ENCODE measurements at places on chromosomes 5 and 9.

DNA sequence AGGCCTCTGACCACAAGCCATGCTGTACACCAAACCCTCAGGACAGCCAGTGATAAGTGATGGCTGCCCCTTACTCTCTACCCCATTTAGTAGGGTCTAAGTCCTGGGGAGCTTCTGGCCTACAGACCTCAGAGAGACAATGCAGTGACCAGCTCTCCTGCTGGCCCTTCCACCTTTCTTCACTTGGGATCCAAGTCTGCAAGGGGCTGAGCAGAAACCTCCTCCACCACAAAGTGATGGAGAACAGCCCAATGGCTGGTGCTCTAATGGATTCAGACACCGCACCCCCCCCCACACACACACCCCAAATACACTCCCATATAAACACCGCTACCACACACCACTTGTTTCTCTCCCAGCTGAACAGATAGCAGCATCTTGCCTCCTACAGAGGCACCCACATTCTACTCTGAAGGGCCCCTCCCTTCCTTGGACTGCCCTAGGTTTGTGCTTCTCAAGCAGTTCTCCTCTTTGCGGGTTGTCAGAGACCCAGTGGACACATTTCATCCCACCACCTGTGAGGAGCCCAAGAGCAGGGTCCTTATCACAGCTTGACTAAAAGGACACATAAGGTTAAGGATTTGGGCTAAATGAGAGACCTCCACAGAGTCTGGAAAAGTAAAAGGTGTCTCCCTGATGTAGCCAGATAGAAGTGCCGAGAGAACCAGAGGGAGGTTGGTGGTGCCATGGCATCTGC, 1.3 kb upstream of the PDLIM4 start:
- DNase-seq, result no peak

GRCh38 chr9:135929656-135930445, 22.5 kb upstream of the CAMSAP1 start:
- no peak for DNase-seq

DNA sequence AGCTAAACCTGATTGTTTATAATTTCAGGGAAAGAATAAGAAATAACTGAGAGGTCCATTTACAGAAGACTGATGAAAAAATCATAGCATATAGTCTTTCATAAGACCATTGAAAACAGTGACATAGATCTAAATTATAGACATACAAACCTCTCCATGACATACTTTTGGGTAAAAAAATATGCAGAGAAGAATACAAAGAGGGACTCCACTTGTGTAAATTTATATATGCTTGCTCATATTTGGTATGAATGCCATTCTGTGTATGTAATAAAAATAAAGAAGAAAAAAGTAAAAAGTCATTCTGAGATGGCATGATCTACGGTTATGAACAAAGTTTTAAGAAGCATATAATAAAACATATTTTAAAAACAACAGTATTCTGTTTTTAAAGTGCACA, 310.7 kb downstream of the ASTN2 start:
- DNase-seq, result no peak

GRCh38 chr9:27602142-27602861, 29.0 kb upstream of the C9orf72 start:
- no peak for DNase-seq

DNA sequence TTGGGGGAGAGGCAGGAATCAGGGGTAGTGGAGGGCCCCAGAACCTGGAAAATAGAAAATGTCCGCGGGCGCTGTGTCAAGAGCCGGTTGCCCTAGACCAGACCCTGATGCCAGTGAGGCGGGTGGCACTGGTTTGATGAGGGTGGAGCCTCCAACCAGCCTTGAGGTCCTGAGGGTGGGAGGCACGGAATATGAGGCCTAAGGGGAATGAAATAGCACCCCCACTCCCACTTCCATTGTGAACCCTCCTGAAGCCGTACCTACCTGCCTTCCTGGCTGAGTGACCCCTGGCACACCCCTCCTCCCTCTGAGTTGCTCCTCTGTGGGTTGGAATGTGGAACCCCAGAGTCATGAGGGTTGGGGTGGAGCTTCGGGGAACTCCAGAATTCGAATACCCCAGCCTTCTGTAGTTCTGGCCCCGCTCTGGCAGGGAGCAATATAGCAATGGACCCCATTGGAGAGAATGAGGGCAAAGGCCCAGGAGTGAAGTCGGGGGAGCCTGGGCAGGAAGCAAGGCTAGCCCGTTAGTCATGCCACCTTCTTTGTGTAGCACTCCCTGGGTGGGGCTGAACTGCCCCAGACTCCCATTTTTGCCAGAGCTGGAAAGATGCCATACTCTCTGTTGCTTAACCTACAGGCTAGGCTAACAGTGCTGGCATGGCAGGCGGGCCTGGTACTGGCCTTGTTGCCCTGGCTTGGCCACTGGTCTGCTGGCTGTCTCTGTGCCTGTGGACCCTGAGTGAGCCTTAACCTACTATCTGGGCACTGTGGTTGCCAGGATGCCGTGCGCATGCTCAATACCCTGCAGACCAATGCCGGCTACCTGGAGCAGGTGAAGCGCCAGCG, 1.0 kb downstream of the FPGS start:
- DNase-seq, result no peak

DNA sequence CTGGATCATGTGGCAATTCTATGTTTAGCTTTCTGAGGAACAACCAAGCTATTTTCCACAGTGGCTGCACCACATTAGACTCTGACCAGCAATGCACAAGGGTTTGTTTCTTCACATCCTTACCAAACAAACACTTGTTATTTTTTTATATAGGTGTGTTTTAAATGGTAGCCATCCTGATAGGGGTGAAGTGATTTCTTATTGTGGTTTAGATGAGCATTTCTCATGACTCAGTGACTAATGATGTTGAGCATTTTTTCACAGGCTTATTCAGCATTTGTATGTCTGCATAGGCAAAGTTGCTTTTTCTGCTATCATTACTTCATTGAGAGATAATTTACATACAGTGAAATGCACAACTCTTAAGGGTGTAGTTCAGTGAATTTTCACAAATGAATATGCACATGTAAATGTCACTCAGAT, 36.0 kb downstream of the ANKRD33B start:
- DNase-seq, result no peak

All from activated CD8-positive, alpha-beta memory T cell treated with anti-CD3 and anti-CD28 coated beads, Interleukin-2, amount 50 U/mL, for 4 hours (primary cell).